ENCODE measurements at places on chromosomes 5 and 9.

DNA sequence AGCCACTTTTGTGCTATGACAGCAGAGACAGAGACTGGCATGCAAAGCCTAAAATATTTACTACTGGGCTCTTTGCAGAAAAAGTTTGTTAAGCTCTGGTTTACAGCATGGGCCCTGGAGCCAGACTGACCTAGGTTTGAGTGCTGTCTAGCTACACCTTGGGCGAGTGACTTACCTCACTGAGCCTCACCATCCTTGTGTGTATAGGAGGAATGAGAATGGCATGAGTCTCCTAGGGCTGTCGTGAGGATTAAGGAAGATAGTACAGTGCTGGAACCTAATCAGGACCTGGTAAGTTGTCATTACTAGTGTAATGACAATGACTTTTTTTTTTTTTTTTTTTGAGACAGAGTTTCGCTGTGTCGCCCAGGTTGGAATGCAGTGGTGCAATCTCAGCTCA, 65.2 kb downstream of the MSX2 start:
- H3K27me3 ChIP-seq: no peaks in the 10 kb centered on the region
- DNase-seq: no peak
- no peak overlapping the region for H3K4me3 ChIP-seq
- no peaks in the 10 kb centered on the region for H3K36me3 ChIP-seq
- no peaks in the 10 kb centered on the region for H3K4me1 ChIP-seq

- H3K27ac ChIP-seq: no peak overlapping the region
- no peaks in the 10 kb centered on the region for H3K27me3 ChIP-seq
- no peaks in the 10 kb centered on the region for H3K36me3 ChIP-seq
- no peak for DNase-seq
These were observed 580.3 kb downstream of the BNC2 start for GRCh38 chr9:16290169-16290568.

DNA sequence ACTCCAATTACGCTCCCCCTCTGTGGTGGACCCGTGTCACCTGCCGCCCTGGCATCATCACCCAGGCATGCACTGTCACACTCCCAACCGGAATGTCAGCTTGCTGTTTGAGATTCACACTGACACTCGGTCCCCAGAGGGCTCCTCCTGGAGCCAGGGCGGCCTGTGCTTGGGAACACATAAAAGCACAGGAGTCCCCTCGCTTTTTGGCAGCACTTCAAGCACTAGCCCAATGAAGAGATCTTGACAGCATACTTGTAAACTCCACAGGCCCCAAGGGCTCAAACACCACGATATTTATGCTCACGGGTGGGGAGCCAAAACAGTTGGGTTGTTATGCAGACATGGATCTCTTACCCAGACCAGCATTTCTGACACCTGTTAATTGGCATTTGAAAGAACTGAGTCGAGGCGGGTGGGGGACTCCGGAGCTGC, 90.8 kb upstream of the EGFLAM start:
- no peaks in the 10 kb centered on the region for H3K27me3 ChIP-seq
- H3K27ac ChIP-seq: no peak overlapping the region

- no peak overlapping the region for H3K4me3 ChIP-seq
- no peaks in the 10 kb centered on the region for H3K4me1 ChIP-seq
- H3K27ac ChIP-seq: no peak overlapping the region
- no peaks in the 10 kb centered on the region for H3K27me3 ChIP-seq
- no peak for DNase-seq
- H3K36me3 ChIP-seq: no peaks in the 10 kb centered on the region
These were observed 60.6 kb downstream of the ENTREP1 start for GRCh38 chr9:69385581-69386033.

DNA sequence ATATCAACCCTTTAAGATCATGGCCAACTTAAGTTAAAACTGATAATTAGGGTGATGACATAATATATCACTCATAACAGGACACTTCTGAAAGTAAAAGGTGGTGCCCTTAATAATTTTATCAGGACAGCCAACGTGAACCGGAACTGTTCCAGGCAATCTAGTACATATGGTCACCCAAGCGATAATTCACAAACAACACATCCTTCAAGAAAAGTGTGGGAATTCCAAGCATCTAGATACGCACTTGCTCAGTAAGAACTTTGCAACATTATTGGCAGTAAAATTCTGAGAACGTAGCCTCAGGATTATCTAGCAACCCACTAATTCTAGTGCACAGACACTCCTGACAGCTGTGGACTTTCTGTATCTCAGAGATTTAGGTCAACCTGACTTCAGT, 85.7 kb downstream of the ALDH7A1 start:
- H3K36me3 ChIP-seq: no peaks in the 10 kb centered on the region
- no peaks in the 10 kb centered on the region for H3K4me1 ChIP-seq
- H3K27me3 ChIP-seq: no peaks in the 10 kb centered on the region
- no peak for DNase-seq
- H3K27ac ChIP-seq: no peak overlapping the region

- H3K36me3 ChIP-seq: no peaks in the 10 kb centered on the region
- DNase-seq: no peak
- H3K27ac ChIP-seq: no peak overlapping the region
- no peak overlapping the region for H3K4me3 ChIP-seq
- H3K27me3 ChIP-seq: no peaks in the 10 kb centered on the region
These were observed 92.2 kb upstream of the ADAMTS19 start for GRCh38 chr5:129367883-129368282.

- no peaks in the 10 kb centered on the region for H3K36me3 ChIP-seq
- H3K4me1 ChIP-seq: peaks cover 14% of the 10 kb centered on the region
- no peak for DNase-seq
- H3K27me3 ChIP-seq: no peaks in the 10 kb centered on the region
These were observed 11.5 kb upstream of the ABO start for GRCh38 chr9:133286523-133286922.

DNA sequence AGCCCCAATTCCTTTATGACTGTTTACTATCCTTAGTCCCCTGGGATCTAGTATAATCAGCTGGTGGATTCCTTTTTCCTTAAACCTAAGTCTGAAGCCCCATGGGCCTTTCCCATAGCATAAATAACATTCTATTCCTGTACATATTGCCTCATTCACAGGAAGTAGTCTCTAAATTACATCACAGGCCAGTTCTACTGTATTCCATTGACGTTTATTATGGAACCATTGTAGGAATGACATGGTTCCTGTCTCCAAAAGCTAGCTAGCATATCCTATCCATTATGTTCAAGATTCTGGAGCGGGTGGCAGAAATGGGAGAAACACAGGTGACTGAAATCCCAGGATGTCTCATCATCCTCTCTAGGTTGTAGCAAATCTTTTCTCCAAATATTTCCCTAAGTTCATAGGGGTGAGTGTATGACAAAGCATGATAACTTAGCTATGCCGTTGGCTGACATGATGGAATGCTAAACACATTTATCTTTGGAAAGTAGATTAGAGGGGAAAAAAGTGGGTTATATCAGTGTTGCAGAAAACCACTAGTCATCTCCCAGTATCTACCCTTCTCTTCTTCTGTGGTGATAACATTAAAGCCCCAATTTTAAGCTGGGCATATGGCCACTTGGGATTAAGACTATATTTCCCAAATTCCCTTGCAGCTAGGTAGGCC, 140.1 kb downstream of the FGF1 start:
- peaks cover 2% of the 10 kb centered on the region for H3K27me3 ChIP-seq
- H3K4me3 ChIP-seq: no peak overlapping the region
- no peaks in the 10 kb centered on the region for H3K36me3 ChIP-seq
- H3K4me1 ChIP-seq: no peaks in the 10 kb centered on the region

DNA sequence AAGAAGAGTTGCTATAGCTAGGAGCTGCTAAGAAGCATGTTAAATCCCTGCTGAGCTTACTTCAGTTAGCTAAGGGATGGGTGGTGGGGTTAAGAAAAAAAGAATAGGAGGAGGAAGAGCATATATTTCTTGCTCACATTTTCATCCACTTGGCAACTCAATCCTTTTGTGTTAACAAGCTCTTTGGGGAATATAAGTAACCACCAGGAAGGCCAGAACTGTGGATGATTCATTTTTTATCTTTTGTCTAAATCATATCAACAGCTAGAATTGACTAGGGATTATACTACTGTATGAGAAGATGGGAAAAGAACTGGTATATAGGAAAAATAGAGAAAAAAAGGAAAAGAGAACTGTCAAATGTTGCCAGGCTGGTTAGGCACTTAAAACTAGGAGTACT, 555.3 kb upstream of the ARRDC3 start:
- no peak overlapping the region for H3K4me3 ChIP-seq
- no peak overlapping the region for H3K27ac ChIP-seq
- no peaks in the 10 kb centered on the region for H3K27me3 ChIP-seq
- no peaks in the 10 kb centered on the region for H3K36me3 ChIP-seq
- no peaks in the 10 kb centered on the region for H3K4me1 ChIP-seq
- DNase-seq: no peak

GRCh38 chr9:119053070-119053469, 316.2 kb downstream of the BRINP1 start:
- no peaks in the 10 kb centered on the region for H3K36me3 ChIP-seq
- H3K27ac ChIP-seq: no peak overlapping the region
- no peak for DNase-seq
- no peaks in the 10 kb centered on the region for H3K4me1 ChIP-seq
- no peaks in the 10 kb centered on the region for H3K27me3 ChIP-seq
- no peak overlapping the region for H3K4me3 ChIP-seq

DNA sequence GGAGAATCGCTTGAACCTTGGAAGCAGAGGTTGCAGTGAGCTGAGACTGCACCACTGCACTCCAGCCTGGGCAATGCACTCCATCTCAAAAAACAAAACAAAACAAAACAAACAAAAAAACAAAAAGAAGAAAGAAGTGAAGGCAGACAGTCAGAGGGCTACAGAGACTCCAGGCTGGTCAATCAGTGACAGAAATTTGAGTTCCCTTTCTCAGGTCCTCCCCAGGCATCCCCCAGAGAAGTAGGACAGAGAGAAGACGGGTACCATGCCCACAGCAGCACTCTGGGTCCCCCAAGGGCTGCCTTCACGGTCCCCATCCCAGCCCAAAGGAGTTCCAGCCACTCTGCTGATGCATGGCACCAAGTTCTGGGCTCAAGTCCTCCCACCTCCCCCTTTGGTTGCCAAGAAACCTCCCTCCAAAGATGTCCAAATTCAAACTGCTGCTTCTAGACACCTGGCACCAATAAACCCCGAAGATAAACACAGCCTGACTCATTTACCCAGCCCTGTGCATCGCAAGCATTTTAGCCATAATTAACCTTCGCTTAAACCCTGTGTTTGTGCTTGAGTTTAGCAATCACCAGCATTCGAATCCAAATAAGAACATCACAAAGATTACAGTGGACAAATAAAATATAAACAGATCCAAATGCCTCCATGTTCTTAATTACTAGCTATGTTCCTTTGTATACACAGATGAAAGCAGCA, 24.0 kb downstream of the SEMA4D start:
- H3K36me3 ChIP-seq: no peaks in the 10 kb centered on the region
- H3K4me3 ChIP-seq: no peak overlapping the region
- peak; percentile 47 for DNase-seq
- H3K4me1 ChIP-seq: peaks cover 39% of the 10 kb centered on the region
- no peaks in the 10 kb centered on the region for H3K27me3 ChIP-seq

DNA sequence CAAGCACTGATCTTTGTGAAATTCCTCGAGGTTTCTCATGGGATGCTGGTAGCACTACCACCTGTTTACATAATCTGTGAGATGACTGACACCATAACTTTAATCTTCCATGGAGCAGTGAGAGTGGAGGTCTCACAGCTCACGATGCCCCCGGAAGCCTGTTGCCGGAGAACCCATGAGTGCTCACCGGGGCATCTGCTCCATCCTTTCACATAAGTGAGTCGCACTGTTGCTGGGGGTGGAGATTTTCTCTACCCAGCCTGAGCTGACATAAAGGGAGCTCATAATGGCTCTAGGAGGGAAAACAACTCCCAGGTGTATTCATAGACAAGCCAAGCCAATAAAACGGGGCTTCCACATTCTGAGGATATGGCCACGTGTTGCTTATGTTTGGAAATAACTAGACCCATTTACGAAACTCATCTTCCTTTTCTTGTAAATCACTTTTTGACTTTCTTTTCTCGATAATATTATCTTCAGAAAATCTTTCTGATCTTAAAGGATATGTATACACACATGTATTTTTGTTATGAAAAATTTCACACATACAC, 11.2 kb upstream of the GFPT2 start:
- no peak overlapping the region for H3K27ac ChIP-seq
- no peaks in the 10 kb centered on the region for H3K27me3 ChIP-seq
- no peaks in the 10 kb centered on the region for H3K4me1 ChIP-seq
- H3K4me3 ChIP-seq: no peak overlapping the region

DNA sequence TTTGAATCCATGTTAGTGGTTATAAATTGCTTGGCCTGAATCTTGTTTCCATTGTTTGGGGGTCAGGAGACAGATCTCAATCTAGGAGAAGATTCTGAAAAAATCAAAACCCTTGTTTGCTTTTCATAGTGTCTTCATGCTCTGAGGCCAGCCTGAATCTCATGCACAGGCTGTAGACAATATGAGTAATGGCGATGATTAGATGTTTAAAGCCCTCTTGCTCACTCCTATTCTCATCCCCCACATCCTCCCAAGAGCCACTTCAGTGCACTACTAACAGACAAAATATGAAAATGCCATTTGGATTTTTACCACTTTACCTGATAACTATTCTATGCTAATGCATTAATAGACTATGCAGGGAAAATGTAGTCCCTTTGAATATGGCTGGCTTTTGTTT, 129.4 kb downstream of the NUDT12 start:
- H3K27ac ChIP-seq: no peak overlapping the region
- DNase-seq: no peak
- no peaks in the 10 kb centered on the region for H3K27me3 ChIP-seq
- no peak overlapping the region for H3K4me3 ChIP-seq
- H3K4me1 ChIP-seq: no peaks in the 10 kb centered on the region
- H3K36me3 ChIP-seq: no peaks in the 10 kb centered on the region

DNA sequence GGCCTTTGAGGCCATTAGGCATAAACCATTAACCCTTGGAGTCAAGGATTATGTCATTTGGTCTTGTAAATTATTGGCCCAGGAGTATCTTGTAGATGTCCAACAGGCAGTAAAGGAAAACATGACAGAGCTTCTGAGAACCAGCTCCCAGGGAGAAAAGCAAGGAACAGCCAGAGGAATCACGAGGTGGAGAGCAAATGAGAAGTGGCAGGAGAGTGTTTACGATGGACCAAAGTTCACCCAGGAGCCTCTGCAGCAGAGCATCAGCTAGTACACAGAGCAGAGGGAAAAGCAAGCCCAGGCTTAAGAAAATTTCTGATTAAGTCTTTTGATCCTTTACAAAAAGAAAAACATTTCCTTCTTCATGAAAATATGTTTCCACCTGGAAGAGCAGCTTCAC, 206.2 kb downstream of the NDUFS4 start:
- DNase-seq: peak; percentile 73
- no peaks in the 10 kb centered on the region for H3K36me3 ChIP-seq
- no peaks in the 10 kb centered on the region for H3K4me1 ChIP-seq
- no peaks in the 10 kb centered on the region for H3K27me3 ChIP-seq
- no peak overlapping the region for H3K4me3 ChIP-seq
